ENCODE measurements at places on chromosomes 12 and 14.
A peak's percentile ranks its signal among the peaks of the same experiment; 100 is the strongest.

DNA sequence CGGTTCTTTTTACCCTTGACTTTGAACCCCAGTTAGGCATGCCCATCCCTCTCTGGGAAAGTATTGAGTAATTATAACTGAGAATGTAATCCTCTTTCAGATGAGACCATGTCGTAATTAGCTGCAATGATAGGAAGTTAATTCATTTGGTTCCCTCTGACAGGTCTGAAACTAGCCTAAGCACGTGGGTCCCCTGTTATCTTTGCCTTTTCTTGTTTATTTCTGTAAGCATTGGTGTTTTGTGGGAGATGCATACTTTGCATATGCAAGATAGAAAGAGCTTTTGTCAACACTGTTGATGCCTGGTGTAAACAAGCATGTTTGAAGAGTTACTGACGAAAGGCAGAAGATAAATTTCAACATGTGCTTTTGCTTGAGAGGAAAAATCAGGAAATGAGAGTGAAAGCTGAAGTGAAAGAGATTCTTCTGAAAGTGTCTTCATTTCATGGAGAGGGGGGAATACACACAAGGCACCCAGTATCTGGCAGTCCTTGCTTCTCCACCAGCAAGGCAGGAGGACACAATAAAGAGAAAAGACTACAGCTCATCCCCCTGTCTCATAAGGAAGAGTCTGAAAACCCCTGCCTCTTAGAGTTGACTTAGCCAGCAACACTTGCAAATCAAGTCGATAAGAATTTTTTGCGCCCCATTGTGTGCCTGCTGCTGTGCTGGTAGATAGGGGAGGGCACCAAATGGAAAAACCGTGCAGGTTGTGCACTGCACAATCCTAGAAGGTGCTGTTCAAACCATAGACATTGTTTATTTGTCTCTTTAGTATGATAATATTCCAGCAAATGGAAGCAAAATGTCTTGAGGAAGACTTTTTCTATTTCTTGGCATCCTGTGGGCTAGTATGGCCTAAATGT, 77.8 kb downstream of the SLC24A4 start:
- peak; percentile 69 for DNase-seq

DNA sequence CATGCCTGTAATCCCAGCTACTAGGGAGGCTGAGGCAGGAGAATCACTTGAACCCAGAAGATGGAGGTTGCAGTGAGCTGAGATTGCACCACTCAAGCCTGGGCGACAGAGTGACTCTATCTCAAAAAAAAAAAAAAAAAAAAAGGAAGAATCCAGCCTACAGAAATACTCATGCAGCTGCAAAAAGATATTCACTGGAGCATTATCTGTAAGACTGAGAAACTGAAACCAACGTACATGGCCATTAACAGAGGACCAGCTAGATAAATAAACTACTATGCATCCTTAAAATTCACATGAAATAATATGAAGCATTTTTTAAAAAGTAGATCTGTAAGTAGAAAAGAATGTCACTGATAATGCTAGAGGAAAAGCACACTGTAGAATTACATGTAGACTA, 3.5 kb downstream of the SLC7A7 start:
- no peak for DNase-seq

- no peak for DNase-seq
Observed at GRCh38 chr14:91392623-91393303, 24.9 kb downstream of the CCDC88C start.

DNA sequence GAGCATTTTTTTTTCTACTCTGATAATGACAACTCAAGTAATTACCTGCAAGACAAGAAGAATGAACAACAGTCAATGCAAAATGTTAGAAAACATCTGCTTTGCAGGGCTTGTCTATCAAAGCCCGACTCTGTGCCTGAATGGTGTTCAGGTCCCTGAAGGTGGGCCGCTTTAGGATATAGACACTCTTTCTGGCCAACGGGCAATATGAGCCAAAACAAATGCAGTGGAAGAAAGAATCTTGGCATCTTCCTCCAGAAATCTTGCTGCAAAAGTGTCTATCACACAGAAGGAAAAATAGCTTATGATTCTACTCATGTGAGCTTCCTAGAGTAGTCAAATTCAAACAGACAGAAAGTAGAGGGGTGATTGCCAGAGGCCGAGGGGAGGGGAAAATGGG, 32.7 kb downstream of the FOS start:
- no peak for DNase-seq

GRCh38 chr14:89641495-89642175, 224.6 kb upstream of the FOXN3 start:
- DNase-seq = no peak

Measured in AML-193 (cell line).